ENCODE measurements at places on chromosomes 2 and 18.

- DNase-seq = no peak
Measured at GRCh38 chr2:176650104-176650837, 381.0 kb downstream of the MTX2 start.

DNA sequence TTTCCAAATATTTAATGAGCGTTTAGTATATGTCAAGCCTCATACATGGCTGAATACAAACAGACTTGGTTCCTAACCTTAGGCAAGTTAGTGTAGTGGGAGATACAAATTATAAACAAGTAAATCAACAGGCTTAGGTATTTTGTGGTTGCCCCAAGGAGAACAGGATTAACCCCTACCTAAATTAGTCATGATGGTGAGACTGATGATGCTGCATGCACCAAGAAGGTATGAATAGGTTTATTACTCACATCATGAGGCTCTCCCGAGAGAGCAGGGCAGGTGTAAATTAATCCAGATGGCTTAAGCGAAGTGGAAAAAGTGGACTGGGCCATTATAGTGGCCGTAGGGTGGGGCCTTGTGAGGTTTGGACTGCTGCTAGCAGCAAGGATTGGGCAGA is 118.1 kb upstream of the GCFC2 start:
- no peak for DNase-seq

DNA sequence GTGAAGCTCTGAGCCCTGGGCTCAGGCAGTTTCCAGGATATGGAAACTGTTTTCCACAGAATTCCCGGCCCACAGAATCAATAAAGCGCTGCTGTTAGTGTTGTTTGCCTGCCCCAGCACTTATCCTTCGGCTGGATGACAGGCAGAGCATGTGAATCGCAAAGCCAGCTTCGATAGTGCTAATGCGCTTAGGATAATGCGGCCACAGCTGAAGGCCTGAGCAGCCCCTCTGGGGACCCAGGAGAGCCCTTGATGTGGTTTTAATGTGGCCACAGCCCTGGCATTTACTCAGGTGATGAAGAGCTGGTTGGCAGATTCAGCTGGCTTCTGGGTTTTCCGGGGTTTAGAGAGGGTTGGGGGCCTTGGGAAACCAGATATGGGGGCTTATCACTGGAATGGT is 23.7 kb downstream of the PCARE start:
- no peak for DNase-seq

DNA sequence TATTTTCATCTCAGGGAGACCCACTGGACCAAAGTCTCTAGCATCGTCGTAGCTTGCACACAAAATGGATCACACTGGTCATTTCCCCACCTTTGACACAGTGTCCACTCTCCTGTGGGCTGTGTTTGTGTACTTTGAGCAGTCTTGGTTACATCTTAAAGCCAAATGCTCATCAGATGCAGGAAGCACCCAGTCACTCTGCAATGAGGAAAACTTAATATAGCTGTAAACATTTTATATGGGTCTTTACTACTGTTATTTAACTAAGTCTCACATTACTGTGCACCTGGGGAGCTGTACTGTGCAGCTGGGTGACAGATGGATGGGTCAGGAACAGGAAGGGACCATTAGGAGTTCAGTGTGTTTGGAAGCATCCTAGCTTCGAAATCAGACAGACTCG is 109.0 kb upstream of the CXCR4 start:
- DNase-seq = no peak

DNA sequence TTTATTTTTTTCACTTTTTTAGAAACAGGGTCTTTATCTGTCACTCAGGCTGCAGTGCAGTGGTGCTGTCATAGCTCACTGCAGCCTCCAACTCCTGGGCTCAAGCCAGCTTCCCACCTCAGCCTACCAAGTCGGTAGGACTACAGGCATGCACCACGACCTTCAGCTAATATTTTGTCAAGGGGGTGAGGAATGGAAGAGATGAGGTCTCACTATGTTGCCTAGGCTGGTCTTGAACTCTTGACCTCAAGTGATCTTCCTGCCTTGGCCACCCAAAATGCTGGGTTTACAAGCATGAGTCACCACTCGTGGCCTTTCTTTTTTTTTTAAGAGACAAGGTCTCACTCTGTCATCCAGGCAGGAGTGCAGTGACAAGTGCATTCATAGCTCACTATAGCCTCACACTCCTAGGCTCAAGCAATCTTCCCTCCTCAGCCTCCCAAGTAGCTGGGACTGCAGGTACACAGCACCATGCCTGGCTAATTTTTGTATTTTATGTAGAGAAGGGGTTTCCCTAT is 13.4 kb downstream of the PPP1R7 start:
- no peak for DNase-seq
